ENCODE measurements at places on chromosomes 5 and 9.

DNA sequence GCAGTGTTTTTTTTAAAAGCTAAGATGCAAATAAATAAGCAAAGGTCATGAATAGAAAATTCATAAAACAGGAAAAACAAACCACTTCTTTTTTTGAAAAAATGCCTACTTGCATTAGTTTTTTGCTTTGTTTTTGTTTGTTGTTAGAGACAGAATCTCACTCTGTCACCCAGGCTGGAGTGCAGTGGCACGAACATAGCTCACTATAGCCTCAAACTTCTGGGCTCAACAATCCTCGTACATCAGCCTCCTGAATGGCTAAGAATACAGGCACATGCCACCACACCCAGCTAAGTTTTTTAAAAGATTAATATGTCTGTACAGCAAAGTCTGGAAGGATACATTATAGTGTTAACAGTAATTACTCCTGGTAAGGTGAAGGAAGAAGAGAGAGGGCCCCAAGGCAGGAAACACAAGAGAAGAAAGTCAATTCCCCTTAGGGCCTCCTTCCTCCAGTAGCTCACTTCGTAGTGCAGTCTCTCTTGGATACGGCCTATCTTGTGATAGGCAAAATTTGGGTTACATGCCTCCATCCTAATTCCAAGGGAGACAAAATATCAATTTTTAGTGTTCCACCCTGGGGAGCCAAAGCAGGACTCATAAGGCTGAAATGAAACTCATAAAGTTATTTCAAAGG lies 15.3 kb downstream of the FAM169A start:
- no peak for DNase-seq

GRCh38 chr5:34751807-34752736 lies 86.9 kb upstream of the TTC23L start:
- DNase-seq: no peak

DNA sequence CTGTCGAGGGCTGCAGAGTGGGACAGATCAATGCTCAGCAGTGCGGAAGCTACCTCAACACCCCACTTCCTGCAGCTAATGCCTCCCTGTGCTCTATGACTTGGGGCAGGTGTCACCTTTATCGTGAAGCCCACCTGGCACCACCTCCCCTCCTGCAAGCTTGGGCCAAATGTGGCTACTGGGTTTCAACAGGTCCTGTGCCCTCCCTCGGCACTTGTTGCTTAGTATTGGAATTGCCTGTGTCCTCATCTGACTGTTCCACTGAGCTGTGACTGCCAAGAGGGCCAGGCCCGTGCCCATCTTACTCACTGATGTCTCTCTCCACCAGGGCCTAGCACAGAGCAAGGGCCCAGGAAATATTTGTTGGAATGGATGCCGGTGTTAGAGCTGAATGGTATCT lies 9.4 kb downstream of the SLC27A4 start:
- no peak for DNase-seq

DNA sequence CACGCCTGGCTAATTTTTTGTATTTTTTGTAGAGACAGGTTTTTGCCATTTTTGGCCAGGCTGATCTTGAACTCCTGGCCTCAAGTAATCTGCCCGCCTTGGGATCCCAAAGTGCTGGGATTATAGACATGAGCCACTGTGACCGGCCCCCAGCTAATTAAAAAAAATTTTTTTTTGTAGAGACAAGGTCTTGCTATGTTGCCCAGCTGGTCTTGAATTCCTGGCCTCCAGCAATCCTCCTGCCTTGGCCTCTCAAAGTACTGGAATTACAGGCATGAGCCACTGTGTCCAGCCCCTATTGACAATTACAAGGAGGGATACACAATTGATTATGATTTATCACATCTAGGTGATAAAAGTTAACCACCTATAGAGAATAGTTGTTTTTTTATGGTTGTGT lies 59.5 kb downstream of the NR2F1 start:
- DNase-seq: no peak

- no peak for DNase-seq
Observed at GRCh38 chr5:66967102-66967501, 229.5 kb downstream of the CD180 start.

DNA sequence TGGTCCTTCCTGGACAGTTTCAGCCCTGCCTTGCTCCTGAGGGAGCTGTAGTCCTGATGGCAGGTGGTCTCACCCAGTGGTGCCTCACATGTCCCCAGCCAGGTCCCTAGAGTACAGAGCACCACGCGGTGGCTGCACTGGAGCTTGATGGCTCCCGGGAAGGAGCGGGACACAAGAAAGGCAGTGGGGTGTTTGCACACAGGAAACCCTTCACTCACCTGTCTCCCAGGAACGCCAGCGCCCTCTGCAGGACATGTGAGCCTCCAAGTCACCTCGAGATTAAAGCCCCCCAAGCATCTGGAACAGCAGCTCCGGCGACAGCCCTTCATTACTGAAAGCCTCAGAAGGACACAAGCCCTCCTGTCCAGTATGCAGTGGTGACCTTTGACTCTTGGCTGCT lies 19.9 kb upstream of the TMEM250 start:
- DNase-seq: no peak

GRCh38 chr5:1840071-1840547 lies 38.9 kb downstream of the NDUFS6 start:
- no peak for DNase-seq

DNA sequence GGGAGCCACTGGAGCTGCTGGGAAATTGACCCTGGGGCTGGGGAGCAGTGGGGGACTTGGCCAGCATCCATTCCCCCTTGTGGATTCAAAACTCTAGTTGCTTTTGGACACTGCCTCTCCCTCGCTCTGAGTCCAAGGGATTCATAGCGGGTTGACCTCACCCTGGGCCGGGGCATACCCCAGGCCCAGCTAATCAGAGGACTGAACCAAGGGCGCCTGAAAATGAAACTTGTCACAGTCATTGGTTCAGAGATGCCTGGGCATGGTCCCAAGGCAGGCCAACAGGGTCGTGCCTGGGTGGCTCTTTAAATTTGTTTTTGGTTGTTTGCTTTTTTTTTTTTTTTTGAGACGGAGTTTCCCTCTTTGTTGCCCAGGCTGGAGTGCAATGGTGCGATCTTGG lies 22.6 kb downstream of the STK10 start:
- no peak for DNase-seq

DNA sequence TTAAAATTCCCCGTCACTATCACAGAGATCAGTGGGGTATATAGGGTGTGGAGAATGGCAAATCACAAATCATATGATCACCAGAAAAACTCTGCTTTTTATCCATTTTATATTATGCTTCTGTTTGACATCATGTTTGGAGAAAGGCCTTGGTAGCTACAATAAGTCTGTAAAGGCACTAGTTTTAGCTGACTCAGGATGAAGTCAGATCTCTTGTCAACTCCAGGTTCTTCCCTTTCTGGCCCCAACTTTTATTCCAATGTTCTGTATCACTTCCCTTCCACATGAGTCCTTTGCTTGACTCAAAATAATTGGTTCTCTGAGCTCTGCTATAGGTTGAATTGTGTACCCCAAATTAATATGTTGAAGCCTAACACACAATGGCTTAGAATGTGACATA lies 484.9 kb downstream of the PTPRD start:
- no peak for DNase-seq

DNA sequence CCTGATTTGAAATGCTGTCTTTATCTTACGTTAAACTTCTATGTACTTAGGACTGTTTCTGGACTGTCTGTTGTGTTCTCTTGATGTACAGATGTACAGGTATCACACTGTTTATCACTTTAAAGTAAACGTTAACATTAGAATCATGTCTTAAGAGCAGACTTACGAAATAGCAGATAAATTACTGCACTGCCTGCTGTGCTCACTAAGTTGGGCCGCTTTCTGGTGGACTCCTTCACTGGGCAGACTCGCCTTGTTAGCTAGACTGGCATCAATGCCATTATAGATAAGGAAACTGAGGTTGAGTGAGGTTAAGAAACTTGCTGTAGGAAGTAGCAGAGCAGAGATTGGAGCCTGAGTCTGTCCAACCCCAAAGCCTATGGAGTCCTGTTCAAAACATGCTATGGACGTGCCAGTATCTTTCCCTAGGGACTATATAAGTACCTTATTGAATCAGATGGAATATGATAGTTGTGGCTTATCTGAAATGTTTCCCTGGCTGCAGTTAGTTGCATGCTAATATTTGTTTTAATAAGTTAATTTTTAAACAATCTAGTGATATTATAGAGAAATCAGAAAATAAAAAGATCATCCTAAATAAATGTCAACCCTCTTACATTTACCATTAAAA lies 16.9 kb downstream of the ZNF618 start:
- no peak for DNase-seq

DNA sequence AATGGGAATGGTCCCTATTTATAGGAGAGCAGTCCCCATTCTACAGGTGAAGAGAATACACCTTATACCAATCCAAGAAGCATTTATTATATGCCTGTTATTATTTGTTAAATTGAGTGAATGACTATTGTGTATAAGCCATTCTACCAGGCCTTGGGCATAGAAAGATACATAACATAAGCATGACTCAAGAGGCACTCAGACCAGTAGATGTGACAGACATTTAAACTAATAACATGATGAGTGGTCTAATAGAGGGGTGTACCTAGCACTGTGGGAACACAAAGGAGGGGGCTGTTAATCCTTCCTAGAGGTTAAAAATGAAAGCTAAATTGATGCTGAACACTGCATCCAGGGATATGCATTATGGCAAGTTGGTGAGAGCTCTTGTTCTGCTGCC lies 145.0 kb upstream of the TNC start:
- DNase-seq: no peak

- no peak for DNase-seq
Observed at GRCh38 chr5:150073677-150074076, 12.7 kb downstream of the CSF1R start.

DNA sequence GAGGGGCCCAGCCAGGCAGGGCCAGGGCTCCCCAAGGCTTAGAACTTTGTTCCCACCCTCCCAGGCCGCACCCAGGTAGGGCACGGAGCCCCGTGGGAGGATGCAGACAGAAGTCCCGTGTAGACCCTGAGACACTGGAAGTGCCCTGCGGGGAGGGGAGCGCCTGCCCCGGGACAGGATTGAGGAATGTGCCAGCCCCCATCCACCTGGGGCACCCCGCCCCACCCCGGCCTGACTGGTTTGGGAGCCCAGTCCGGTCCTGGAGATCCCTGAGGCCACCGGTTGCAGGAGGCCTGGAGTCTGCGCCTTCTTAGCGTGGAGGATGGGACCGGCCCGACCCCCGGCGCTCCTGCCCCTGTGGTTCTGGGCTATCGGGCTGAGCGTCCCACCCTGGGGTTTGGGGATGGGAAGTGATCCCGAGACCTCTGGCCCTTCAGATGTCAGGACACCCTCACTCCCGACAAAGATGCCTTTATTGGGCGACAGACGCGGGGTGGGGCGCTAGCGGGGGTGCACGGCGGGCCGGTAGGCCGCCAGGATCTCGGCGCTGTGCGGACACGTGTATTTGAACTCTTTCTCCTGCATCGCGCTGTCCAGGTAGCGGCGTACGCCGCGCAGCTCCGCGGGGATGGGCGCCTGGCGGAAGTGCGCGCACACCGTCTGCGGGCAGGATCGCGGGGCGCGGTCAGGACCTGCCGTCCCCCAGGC lies 2.0 kb downstream of the CLIC3 start:
- DNase-seq: no peak
